ENCODE measurements at places on chromosomes 2 and 18.

DNA sequence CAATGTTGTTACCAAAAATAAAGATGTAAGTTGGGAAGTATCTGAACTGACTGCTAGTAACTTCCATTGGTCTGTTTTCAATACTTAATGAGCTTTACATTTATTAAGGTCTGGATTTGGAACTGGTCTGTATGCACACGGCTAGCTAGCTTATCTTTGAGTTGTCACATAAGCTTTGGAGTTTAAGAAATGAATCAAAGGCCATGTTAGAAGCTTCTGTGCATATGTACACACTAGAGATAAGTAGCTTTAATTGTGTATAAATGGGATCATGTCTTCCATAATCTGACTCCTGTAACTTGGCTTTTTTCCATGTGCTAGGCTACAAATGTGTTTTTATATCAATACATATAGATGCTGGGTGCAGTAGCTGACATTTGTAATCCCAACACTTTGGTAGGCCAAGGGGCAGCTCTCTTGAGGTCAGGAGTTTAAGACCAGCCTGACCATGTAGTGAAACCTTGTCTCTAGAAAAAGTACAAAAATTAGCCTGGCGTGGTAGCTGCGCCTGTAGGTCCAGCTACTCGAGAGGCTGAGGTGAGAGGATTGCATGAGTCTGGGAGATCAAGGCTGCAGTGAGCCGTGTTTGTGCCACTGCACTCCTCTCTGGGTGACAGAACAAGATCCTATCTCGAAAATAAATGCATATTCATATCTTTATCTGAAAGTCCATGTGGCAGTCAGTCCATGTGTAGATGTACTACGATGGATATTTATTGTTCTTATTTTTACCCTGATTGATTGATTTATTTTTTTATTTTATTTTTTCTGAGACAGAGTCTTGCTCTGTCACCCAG lies 27.2 kb downstream of the ATIC start:
- no peak for DNase-seq

DNA sequence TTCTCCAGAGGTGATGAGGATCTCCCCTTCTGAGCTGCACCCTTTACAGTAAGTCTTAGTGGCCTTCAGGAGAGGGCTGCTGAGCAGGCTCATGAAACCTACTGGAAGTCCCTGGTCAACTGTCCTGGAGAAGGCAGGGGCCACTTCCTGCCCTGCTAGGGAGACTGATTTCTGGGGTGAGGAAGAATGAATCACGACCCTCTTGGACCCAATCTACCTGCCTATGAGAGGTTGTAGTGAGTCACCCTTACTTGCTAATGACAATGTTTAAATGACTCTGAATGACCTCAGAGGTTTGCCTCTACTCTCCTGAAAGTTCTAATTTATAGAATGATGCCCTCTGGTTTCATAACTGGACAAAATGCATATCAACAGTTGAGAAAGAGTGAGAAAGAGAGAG lies 79.4 kb upstream of the FAM136A start:
- no peak for DNase-seq

DNA sequence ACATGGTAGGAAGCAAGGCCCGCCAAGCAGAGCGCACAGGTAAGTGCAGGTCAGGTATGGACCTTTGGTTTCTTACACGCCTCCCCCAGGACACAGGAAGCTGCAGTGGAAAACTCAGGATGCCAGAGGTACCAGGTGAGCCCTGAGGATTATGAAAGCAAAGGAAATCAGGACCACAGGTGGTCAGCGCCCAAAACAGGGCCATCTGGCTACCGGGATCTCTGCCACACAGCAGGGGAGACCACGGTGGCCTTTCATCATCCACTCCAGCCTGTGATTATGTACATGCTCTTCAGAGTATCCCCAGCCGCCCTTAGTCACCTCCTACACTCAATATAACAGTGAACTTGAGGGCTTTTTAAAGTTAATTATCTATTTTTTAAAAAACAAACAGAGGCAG lies 125.5 kb upstream of the EPC2 start:
- no peak for DNase-seq

DNA sequence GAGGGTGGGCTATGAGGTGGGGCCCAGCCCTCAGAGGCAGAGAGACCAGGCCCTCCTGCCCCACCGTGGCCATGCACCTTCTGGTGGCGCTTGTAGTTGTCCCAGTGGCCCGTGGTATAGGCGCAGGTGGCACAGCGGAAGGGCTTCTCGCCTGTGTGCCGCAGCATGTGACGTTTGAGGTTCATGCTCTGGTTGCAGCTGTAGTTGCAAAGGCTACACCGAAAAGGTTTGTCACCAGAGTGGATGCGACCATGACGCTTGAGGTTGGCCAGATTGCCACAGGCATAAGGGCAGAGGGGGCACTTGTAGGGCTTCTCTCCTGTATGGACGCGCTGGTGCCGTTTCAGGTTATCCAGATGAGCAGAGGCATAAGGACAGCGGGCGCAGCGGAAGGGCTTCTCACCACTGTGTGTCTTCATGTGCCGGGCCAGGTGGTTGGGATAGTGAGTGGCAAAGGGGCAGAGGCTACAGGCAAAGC lies 2.9 kb downstream of the ZNF513 start:
- no peak for DNase-seq

GRCh38 chr2:54632733-54633692 lies 90.4 kb upstream of the EML6 start:
- no peak for DNase-seq

GRCh38 chr2:108267101-108267500 lies 21.6 kb upstream of the SULT1C2 start:
- no peak for DNase-seq

GRCh38 chr2:231917280-231918066 lies 8.7 kb downstream of the NPPC start:
- DNase-seq: no peak
